ENCODE measurements at places on chromosomes 12 and 14. TPM values are rescaled to one million over a fixed set of nuclear protein-coding genes. Genes with fewer than 3 reads are reported as not detected.

OVCH1 gene
- 0.41 TPM for total RNA-seq

MSRB3 gene
- 3.7 TPM for total RNA-seq

MOAP1 gene
- 80.7 TPM for total RNA-seq

FOXM1 gene
- 0.82 TPM for total RNA-seq

CDH24 gene
- 9.4 TPM for total RNA-seq

AREL1 gene
- 39.5 TPM for total RNA-seq

ACSM4 gene
- total RNA-seq = not detected

CPM gene
- total RNA-seq = 2.9 TPM

KRT73 gene
- not detected for total RNA-seq

INSM2 gene
- not detected for total RNA-seq

HIP1R gene
- total RNA-seq = 88.0 TPM

DNA sequence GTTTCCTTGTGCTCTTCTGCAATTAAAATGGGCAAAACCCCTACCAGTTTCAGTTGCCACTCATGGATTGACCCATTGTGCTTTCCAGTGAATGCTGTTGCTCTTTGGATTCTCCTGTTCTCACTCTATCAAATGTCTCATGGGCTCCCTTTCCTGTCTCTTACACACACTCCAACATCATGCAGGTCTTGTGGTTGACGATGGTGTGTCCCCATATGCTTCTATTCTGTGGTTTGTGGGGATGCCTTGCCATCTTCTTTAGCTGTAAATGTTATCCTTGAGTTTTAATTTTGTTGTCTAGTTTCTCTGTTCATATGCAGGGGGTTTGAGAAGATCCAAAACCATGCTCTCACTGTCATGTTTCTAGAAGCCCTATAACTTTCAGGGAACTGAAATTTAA is 31.9 kb upstream of the FBXO34 start:
- DNase-seq = no peak

DNA sequence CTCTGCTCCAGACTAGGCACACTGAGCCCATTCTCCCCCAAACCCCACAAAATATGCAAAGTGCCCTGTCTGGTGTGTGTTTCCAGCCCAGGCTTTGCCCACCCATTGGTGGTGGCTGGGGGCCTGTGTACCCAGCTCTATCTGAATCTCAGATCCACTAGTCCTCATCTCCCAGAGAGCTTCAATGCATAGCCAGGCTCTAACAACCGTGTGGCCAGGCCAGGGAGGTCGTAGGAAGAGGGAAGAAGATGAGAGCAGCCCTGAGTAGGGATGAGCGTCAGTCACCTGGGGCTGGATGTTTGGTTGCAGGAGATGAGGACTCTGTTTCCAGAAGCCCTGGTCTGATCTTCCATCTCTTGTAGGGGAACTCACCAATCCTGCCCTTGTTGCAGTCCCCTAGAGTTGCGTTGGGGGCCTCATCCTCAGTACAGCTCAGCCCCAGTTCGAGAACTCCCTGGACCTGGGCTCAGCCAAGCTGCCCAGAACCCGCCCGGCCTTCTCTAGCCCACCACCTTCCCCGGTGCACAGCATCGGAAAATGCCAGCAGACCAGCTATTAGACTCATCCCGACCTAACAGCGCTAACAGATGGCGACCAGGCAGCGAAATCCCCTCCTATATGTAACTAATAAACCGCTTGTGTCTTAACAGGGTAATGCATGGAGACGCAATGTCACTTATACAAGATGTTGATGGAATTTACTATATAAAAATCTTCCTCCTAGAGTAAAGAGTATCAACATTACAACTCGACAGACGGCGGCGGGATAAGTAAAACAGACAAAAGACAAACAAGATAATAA is 3.2 kb upstream of the LHX5 start:
- DNase-seq = no peak

GRCh38 chr12:401235-402028 is at the start of gene CCDC77:
CCDC77 (plus strand) TSS chr12:401644; CDS start chr12:409384, 7,740 bp downstream.
- peak; percentile 84 for DNase-seq

- DNase-seq = no peak
Observed at GRCh38 chr14:88195676-88196075, 127.4 kb downstream of the KCNK10 start.

GRCh38 chr12:63250486-63250885 is 99.5 kb upstream of the AVPR1A start:
- no peak for DNase-seq

DNA sequence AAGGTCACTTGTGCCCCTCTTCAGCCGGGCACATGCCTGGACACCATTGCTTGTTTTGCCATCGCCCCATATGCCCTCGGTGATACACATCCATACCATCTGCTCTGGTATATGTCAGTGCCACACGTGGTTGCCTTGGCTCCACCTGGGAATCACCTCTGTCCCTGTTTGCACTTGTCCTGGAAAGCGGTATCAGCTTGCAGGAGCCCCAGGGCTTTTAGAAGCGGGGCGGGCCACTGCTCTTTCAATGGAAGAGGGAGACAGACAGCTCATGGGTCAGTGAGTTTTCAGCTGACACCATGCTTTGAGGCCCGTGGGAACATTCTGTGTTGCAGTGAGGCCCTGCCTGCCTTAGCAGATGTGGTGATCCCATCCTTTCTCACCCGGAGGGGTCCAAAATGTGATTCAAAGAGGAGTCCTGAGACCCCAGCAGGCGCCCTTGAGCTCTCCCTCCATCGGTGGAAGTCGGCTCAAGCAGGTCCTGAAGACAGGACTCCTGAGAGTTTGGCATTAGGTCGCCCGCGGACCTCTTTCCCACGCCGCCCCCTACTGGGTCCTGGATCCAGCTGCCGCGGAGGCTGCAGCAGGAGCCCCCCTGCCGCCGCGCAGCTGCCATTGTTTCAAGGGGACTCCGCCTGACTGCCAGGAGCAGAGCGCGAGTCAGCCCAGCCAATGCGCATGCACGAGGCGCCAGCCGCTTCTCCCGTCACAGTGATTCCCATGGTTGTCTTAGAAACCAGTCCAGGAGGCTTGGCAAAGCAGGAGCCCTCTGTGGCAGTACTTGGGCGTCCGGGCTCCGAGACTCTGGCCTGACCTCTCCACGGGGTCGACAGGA is 773.2 kb upstream of the ALG10B start:
- DNase-seq = no peak

DNA sequence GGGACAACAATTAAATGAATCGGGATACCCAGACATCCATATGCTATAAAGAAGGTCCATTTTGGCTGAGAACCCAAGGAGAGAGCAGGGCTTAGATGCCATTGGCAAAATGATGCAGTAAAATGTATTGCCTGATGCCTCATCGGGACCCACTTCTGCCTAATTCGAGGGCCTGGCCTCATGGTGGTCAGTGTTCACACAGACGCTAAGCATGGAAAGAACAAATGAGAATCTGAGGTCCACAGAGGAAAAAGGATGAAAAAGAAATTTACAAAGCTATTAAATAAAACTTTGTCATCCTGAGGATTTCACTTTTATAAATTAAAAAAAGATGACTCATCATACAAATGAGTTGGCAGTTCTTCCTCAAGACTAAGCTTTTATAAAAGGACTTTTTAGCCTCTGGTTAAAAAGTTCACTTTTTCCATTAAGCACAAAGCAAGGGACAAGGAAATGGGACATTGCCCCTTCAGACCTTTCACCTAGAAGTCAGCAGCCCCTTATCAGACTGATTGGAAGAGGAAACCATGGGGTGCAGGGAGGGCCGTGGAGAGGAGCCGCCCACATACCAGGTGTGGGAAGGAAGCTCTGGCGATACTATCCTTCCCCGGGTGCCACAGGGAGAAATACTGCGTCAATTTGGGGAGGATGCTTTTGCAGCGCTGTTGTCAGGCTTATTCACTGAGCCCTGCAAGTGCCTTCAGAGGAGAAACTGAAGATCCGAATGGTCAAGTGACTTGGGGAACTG is 176.0 kb downstream of the EGLN3 start:
- DNase-seq = no peak

- no peak for DNase-seq
Observed at GRCh38 chr14:104395276-104395675, 184.3 kb upstream of the C14orf180 start.

GRCh38 chr12:104701756-104702155 is 245.0 kb downstream of the CHST11 start:
- no peak for DNase-seq

DNA sequence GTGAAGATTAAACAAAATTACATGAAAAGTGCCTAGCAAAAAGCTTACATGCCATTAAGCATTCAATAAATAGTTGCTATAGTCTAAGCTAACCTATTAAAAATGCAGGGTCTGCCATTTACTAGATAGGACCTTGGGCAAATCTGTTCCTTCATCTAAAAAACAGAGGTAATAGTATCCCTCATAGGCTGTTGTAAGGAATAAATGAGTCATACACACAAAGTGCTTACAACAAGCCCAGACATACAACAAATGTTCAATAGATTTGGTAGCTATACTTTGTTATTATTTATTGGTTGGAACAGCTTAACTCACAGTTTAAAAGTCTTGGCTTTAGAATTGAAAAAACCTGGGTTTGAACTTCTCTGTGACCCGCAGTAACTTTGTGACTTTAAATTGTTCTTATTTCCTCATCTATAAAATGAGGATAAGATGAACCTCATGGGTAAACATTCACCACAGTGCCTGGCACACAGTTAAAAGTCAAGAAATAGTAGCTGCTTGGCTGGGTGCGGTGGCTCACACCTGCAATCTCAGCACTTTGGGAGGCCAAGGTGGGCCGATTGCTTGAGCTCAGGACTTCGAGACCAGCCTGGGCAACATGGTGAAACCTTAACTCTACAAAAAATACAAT is 24.7 kb downstream of the HEATR5A start:
- DNase-seq = no peak

- DNase-seq = no peak
Observed at GRCh38 chr14:93490001-93490400, 59.3 kb downstream of the UNC79 start.

- no peak for DNase-seq
Observed at GRCh38 chr12:11797317-11797913, 147.9 kb downstream of the ETV6 start.

DNA sequence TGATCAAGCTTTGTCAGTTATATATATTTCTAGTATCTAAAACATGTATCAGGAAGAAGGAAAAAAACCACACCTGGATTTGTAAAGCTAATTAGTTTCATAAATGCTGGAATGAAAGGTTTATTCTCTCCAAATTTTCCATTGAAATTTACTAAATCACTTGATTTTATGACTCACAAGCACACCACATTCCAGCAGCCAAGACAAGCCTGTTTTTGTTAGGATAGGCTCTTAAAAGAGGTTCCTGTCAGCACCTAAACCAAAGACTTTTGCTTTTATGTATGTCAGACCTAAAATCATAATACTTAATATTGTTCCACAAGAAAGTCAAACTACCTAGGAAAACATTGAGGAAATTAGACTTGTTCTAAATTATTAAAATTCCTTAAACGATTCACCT is 85.3 kb upstream of the PAWR start:
- DNase-seq = no peak

GRCh38 chr12:101200824-101201223 is 9.2 kb downstream of the SLC5A8 start:
- DNase-seq = no peak

GRCh38 chr14:100341301-100342031 is 18.3 kb downstream of the SLC25A47 start:
- DNase-seq = peak; percentile 49

DNA sequence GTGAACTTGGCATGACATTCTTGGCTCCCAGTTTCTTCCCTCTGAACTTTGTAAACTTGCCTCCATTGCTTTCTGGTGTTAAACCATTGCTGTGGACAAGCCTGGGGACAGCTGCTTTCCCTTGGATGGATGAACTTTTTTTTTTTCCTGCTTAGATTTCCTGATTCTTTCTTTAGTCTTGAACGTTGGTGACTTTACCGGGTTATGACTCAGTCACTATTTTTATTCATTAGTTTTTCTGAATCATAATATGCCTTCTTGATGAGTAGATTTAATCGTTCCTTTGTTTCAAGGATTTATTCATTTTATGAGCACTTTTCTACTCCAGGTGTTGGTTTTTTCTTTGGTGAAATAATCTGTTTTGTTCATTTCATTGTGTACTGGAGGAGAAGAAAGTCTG is 155.0 kb upstream of the RTL1 start:
- DNase-seq = no peak
